ENCODE measurements at places on chromosomes 1 and 21.

DNA sequence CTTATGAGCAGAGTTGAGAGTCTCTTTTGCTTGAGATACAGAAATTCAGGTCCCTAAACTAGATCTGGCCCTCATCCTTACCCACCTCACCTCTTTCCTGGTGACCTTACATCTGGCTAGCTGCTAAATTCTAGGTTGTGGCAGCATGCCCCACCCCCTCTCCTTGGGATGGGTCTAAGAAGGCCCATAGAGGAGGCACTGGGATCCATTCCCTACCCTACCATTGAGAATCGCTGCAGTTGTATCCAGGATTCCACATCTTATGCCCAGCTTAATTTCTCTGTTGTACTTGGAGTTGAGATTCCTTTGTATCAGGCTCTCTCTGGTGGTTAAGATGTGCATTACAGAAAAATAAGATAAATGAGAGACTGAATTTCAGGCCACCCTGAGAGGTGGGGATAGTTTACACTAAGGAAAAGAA is 9.5 kb upstream of the TMEM39B start:
- no peak for DNase-seq

- no peak for DNase-seq
Observed at GRCh38 chr1:213435715-213436114, 384.7 kb downstream of the RPS6KC1 start.

DNA sequence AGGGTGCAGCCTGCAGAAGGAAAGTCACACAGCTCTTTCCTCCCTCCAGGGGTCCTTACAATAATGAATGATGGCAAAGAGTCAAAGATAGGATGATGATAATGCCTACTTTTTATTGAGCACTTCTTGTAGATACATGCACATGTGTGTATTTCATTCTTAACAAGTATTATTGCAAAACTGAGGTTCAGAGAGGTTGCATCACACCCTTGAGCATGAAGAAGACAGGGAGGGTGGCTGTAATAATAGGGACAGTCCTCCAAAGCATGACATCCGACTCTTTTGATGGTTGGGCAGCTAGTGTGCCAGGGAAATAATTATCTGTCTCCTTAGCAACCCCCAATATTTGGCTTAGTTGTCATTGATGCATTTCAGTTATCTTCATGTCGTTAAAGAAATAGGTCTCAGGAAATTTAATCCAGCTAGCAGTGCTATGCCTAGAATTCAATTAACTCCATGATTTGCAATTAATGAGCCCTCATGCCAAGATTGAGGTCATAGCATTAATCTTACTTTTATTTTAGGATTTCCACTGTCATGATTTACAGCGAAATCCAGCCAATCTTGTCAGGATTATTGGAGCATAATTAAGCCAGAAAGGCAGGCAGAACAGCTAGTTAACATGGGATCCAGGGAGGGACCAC is 35.0 kb downstream of the DNAJC6 start:
- DNase-seq: no peak

DNA sequence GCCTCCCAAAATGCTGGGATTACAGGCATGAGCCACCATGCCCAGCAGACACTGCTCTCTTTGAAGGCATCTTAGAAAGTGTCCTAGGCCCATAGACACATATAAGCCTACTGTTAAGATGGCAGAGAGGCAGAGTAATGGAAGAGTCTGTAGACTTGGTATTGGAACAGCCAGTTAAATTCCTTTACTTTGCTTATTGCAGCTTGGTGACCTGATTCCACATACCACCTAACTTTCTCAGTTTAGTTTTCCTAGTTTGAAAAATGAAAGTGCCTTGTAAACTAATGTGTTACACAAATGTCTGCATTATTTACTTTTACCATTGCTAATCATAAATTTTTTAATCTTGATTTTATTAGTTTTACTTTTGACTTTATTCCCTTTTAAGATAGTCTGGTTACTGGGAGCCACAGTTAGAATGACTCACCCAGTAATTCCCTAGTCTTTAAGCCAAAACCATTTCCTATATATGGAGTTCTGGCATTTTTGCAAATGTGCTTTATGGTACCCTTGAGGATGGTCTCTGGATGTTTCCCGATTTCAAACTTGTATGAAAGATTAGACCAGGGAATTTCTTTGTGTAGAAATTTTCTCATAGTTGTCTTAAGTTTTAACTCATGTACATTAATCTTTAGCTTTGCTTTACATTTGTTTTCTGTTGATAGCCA is 6.4 kb downstream of the SMAP2 start:
- no peak for DNase-seq

GRCh38 chr1:182166750-182167149 is 105.2 kb upstream of the ZNF648 start:
- DNase-seq: no peak

DNA sequence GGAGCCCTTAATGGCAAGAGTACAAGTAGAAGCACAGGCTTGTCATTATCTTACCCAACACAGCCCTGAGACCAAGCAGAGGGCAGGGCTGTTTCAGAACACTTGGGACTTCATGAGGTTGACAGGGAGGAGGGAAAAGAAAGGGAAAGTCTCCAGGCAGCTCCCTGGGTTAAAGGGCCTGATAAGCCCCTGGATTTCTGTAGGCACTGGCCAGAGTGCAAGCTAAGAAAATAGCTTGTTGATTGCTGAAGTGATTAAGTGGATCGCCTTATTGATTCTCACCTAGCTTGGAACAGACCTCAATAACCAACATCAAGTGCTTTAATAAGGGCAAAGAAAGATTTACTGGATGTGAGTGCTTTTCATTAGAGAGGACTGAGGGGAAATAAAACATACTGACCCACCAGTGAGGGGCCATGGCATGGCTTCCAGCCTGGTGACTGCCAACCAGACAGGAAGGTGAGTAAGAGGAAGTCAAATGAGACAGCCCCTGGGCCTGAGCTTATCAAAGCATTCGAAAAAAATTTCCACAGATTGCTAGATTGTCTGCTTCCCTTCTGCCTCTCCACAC is 121.4 kb upstream of the NFIA start:
- DNase-seq: no peak

GRCh38 chr1:111961773-111962565 is 27.5 kb downstream of the KCND3 start:
- DNase-seq: no peak

DNA sequence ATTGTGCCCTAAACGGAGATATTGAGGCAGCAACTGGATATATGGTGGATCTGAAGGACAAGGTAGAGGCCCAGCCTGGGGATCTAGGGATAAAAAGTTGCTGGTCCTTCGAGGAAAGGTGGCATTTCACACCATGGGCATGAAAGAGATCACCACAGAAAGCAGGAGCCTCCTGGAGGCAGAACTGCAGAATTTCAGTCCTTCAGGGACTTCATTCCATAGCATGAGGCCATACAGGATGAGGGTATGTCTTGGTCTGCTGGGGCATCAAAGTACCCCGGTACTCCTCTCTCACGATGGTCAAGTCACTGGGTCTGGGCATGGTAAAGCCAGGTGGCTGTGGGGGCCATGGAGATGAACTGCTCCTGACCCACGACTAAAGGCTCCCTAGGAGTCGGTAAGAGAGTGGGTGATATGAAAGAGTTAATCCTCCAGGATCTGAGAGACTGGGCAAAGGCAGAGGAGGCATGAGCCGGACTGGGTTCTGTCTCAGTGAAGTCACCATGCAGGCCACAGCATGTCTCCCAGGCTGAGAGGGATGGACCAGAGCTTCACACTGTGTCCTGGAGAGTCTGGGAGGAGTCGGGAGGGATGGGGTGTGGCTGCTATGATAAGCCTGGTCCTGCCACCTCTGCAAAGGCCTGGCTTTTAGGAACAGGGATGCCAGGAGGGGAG is 5.8 kb upstream of the SPRR5 start:
- no peak for DNase-seq

DNA sequence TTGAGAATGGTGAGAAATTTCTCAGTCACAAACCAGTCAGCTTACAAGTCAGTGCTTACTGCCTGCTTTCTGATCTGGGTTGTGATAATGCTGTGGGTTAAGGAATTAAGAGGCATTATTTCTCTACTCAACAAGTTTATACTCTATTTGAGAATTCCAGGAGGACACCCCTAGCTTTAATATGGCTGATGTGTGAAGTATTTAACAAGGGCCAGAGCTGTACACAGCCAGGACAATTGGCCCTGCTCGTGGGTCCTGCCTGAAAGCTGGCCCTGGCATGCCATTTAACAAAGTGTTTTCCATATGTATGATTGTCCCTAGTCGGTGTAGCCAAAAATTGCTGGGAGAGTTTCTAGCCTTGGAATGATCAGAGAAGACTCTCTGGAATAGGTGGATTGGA is 43.2 kb downstream of the HHAT start:
- no peak for DNase-seq

DNA sequence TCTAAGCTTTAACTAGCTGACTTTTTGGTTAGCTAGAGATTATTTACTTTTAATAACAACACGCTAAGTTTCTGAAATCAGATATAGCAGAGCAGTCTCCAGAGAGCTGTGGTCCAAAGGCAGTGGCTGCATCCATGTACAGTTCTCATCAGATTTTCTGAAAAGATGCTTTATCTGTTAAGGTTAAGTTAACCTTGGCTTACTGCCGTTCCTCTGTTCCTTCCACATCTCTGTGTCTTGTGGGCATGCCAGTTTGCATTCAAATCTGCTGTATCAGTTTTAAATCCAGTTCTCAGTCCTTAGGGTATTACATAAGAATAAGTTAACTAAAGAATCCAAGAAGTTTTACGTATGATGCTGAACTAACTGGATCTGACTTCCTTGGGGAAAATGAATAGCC is 46.8 kb downstream of the SPATA46 start:
- DNase-seq: no peak

- no peak for DNase-seq
Observed at GRCh38 chr21:34199121-34199910, 125.9 kb downstream of the MRPS6 start.

GRCh38 chr1:215905493-215906115 is 338.5 kb downstream of the KCTD3 start:
- no peak for DNase-seq

GRCh38 chr1:37169743-37170275 is 135.5 kb upstream of the GRIK3 start:
- no peak for DNase-seq

GRCh38 chr1:19067182-19067911 is 110.9 kb upstream of the IFFO2 start:
- no peak for DNase-seq

GRCh38 chr1:179493323-179493722 is 82.4 kb downstream of the NPHS2 start:
- no peak for DNase-seq

DNA sequence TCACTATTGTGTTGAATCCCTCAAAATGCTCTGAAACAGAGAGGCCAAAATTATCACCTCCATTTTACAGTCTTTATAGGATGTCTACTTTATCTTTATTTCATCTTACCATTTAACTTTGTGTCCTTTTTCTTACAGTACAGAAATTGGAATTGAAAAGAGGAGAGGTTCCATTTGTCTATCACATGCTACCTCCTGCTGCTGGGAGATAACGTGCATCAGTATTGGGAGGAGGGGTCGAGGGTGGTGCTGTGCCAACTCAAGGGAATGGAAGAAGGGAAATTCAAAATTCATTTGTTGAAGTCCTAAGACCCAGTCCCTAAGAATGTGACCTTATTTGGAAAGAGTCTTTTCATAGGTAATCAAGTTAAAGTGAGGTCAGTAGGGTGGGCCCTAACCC is 85.3 kb downstream of the HHIPL2 start:
- DNase-seq: no peak

DNA sequence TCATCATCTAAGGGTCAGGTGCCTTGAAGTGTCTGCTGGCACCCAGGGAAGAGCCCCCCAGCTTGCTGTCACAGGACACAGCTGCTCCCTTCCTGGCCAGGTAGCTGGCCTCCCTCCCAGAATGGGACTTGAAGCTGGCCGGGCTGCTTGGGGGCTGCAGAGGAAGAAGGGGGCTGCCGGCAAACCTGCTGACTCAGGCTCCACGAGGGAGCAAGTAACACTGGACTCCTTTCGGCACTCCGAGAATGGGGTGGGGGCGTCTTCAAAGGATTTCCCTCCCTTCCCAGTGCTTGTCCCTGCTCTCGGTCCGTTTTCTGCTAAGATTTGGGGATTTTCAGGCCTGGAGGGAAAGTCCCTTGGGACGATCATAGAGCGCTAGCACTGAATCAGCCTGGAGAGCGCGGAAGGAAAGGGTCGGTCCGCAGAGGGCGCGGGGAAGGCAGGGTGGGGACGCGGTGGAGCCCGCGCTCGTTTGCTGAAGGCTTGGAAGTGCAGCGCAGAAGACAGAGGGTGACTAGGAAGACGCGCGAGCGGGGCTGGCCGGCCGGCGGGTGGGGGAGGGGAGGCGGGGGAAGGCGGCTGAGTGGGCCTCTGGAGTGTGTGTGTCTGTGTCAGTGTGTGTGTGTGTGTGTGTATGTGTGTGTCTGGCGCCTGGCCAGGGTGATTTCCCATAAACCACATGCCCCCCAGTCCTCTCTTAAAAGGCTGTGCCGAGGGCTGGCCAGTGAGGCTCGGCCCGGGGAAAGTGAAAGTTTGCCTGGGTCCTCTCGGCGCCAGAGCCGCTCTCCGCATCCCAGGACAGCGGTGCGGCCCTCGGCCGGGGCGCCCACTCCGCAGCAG is at the start of gene CSF1:
TSS of gene CSF1 (plus strand) at position 727 of the 840 bp plus-strand sequence. CDS start 175 bp downstream, outside the sequence.
- peak; percentile 61 for DNase-seq

- no peak for DNase-seq
Observed at GRCh38 chr21:42423685-42424084, 20.0 kb downstream of the UBASH3A start.

GRCh38 chr1:205269711-205270110 is 42.0 kb downstream of the TMCC2 start:
- no peak for DNase-seq

DNA sequence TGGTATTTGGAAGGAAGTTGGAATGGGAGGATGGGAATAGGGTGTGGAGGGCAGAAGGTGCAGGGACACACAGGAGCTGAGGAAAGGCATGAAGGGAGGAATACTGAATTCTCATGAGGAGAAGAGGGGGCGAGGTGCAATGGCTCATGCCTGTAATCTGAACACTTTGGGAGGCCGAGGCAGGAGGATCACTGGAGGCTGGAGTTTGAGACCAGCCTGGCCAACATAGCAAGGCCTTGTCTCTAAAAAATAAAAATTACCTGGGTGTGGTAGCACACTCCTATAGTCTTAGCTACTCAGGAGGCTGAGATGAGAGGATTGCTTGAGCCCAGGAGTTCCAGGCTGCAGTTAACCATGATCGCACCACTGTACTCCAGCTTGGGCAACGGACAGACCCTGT is 117.3 kb downstream of the DTL start:
- no peak for DNase-seq

GRCh38 chr21:35206141-35207125 is 157.3 kb upstream of the RUNX1 start:
- DNase-seq: no peak

Measured in activated CD4-positive, alpha-beta T cell treated with anti-CD3 and anti-CD28 coated beads, Interleukin-2, amount 50 U/mL, for 24 hours (primary cell).